COR-L47 (cell line): ENCODE measurements at places on chromosomes 2 and 18.

DNA sequence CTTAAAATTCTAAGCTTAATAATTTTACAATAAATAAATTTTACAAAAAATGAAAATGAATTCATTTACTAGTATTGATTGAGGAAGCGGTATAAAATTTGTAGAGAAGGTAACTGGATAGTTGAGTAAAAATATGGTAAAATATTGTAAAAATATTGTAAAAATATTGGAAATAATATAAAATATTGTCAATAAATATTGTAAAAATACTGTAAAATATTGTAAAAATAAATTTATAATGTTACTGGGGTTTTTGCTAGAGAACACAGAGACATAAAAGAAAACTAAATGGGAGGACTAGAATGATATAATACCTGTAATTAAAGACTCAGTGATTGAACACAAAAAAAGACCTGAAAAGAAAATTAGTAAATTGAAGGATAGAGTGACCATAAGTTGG is 546.3 kb upstream of the NETO1 start:
- no peak for DNase-seq

DNA sequence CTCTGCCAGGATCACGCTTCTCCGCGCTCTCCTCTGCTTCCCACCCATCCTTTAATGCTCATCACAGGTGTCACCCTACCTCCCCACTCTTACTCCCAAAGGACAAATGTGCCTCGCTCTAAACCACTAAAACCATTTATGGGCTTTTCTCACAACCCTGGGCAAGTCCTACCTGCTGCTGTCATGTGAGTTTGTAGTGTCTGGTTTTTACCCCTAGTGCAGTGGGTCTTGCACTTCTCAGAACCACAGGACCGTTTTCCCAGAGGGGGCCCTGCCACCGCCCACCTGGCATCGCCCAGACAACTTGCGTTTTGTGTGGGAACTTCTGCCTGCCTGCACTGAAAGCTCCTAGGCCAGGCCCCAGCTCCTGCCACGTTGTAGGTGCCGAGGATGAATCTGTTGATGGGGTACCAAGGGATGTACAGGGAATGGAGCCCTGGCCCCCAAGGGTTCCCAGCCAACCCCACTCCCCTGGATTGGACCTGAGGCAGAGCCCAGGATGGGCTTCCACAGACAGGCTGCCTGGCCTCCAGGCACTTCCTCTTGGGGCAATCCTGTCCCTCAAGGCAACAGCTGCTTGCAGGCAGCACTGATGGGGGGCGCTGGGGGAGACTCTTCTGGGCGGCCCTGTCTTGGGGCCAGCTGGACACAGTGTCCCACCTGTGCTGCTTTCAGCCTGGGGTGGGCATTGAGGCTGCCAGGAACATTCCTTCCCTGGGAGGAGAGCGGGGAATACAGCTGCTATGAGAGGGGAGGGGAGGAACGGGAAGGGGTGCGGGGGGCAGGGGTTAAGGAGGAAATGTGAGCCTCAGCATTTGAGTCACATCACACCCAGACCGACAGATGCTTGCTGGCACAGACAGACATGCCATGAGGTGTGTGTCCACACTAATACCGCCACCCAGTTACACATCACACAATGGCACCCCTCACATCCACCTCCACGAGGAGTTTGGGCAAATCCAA is 176.3 kb downstream of the ZFP36L2 start:
- DNase-seq: no peak

GRCh38 chr2:9889812-9890261 is 46.6 kb downstream of the TAF1B start:
- no peak for DNase-seq

DNA sequence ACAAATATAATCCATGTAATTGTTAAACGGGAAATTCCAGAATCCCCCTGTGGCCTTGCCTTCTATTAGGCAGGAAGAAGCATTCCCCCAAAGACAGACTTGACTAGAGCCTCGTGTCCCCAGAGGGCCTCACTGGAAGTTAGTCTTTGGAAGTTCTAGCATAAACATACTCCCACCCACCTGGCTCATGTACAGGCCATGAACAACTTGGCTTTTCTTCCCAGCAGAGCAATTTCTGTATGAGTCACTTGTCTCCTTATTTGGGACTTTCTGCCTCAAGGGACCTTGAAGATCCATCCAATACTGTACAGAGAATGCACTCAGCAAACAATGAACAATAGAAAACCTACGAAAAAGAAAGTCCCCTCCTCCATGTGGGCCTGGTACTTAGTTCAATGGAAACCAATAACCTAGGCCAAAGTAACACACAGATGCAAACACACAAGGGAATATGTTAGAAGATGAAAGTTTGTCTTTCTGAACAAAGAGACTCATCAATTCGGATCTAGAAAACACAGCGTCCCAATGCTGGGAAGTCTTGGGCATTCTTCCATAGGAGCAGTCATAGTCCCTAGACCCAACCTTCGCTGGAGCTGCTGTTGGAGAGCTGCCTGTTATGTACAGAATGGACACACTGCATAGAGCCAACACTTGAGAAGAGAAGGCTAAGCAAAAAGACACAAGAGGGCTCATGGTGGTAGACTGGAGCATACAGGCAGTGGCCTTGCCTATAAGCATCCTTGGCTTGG is 303.5 kb downstream of the HRH4 start:
- no peak for DNase-seq

DNA sequence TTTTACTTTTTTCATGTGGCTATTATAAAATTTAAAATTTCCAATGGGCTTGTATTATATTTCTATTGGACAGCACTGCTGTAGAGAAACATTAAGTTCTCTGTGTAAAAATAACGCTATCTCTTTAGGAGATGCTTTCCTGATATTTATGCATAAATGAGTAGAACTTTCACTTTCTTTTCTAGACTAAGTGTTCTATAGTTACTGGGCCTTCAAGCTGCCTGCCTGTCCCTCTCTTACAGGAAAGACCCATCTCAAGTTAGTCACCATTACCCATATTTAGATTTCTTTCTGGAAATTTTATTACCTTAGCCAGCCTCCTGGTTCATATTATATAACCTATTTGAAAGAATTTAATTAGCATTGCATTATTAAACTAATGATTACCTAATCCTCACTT is 4.8 kb downstream of the ITGA4 start:
- no peak for DNase-seq

GRCh38 chr2:37427241-37427640 is 82.8 kb downstream of the QPCT start:
- no peak for DNase-seq

GRCh38 chr2:23953625-23954024 is 13.4 kb downstream of the UBXN2A start:
- DNase-seq: no peak

- DNase-seq: no peak
These were observed 598.4 kb downstream of the FBXO15 start for GRCh38 chr18:73549236-73549635.

DNA sequence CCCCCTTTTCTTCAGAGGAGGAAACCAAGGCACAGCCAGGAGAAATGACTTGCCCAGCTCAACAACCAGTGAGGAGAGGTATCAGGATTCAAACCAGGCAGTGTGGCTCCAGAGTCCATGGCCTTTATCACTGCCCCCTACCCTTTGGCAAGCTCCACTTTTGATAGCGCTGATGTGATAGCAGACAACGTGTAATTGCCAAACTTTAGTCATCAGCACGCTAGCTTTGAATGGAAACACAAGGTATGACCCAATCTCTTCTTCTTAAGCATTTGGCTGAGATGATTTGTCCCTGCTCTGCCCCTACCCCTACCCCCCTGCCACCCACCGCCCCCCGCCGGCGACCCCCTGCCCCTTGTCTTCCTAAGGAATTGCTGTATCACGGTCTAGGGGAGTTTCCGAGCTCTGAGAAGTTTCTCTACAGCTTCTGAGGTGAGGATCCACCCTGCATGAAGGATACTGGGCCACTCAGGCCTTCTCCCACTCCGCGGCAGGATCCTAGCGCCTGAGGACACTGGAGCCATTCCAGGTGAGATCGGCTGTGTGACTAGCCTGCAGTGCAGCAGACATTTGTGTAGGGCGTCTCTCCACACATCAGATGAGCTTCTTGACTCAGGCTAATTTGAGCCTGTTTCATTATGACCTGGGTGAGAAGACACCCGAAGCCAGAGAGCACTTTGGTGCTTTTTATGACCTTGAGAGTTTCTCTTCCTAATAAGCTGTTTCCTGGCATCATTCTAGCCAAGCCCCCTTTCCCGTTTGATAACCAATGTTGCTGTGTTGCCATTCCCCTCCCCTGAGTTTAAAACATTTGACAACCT is 75.1 kb upstream of the MAP4K4 start:
- DNase-seq: no peak

GRCh38 chr2:121129692-121130091 is 155.3 kb downstream of the TFCP2L1 start:
- no peak for DNase-seq

GRCh38 chr2:19860022-19860421 is 41.8 kb downstream of the TTC32 start:
- no peak for DNase-seq

DNA sequence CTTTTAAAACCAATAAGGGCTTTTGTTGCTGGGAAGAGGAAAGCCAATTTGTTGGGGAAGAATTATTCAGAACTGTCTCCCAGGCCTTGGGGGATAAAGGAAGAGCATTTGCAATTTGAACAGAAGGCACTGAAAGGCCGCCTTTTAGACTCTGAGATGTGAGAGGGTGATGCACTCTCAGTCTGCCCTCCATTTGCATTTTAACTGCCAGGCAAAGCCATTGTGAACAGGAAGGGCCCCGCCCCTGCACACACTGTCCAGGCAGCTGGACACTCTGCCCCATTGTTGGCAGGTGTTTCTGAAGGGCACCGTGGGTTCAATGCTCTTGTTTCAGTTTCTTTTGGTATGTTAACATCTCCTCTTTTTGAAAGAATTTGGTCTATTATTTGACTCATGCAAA is 169.5 kb upstream of the COPS8 start:
- DNase-seq: no peak

DNA sequence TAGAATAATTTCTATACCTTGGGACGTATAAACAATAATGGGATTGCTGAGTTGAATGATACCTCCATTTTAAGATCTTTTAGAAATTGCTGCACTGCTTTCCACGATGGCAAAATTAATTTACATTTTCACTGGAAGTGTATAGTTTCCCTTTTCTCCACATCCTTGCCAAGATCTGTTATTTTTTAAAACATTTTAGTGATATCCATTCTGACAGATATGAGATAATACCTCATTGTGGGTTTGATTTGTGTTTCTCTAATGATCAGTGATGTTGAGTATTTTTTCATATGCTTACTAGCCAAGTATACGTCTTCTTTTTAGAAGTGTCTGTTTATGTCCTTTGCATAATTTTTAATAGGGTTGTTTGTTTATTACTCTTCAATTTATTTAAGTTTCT is 908.5 kb upstream of the CNTNAP5 start:
- DNase-seq: no peak
